ENCODE measurements at places on chromosomes 16 and 17. TPM values are rescaled to one million over a fixed set of nuclear protein-coding genes. Genes with fewer than 3 reads are reported as not detected.

FAM171A2 gene
- 38.6 TPM for total RNA-seq

CCDC92B gene
- total RNA-seq = 16.2 TPM

MYH13 gene
- total RNA-seq = not detected

PLXDC1 gene
- 31.4 TPM for total RNA-seq

LDAF1 gene
- total RNA-seq = 11.3 TPM

CDH11 gene
- 62.0 TPM for total RNA-seq

CHMP1A gene
- 71.6 TPM for total RNA-seq

ST6GALNAC2 gene
- 1.8 TPM for total RNA-seq

DNAH2 gene
- 3.7 TPM for total RNA-seq

FSCN2 gene
- total RNA-seq = 4.2 TPM

HBQ1 gene
- total RNA-seq = 4.8 TPM

SULT1A1 gene
- total RNA-seq = 16.3 TPM

WNT9B gene
- 0.85 TPM for total RNA-seq

CHST4 gene
- total RNA-seq = 0.88 TPM

DCXR gene
- total RNA-seq = 124 TPM

MYH3 gene
- total RNA-seq = 4.6 TPM
